CD4-positive, alpha-beta T cell treated with Interleukin-1 beta for 1 hour (primary cell): ENCODE measurements at places on chromosomes 11 and 22.

- no peak for DNase-seq
These were observed 32.5 kb downstream of the LGR4 start for GRCh38 chr11:27440090-27440489.

GRCh38 chr22:49525801-49526535 is 301.7 kb downstream of the BRD1 start:
- DNase-seq: no peak

DNA sequence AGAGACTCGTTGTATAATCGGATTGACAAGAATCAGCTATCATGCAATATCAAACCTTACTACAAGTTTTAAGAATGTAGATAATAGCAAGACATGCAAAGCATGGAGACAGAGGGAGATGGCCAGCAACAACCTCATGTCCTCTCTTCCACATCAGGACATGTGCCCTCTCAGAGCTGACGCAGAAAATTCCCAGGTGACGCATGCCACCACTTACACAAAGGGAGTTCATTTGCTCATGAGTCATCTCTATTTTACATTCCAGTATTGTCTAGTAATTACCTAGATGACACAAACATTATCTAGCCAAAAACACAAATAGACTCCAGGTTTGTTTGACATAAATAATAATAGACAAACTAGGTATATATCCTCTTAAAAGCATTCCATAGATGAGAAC is 38.1 kb upstream of the OPCML start:
- DNase-seq: no peak

- no peak for DNase-seq
These were observed 9.8 kb downstream of the PDHX start for GRCh38 chr11:34926101-34926830.

DNA sequence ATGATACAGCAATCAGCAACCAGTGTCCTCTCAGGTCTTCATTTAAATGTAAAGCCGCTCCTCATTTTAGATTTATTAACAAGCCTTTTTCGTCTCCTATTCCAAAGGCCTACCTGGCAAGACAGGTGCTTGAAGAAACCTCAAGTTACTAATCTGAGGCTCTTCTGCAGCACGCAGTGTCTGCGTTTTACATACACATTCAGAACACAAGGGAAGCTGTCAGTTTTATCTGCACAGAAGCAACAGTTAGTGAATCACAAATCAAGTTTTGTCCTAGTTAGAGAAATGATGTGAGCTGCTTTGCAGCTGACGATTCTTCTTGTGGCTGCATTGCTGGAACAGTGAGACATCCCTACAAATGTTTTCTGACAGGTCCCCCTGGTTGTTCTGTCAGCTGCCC is 308.8 kb upstream of the NARS2 start:
- no peak for DNase-seq

- DNase-seq: no peak
These were observed 47.9 kb upstream of the TH start for GRCh38 chr11:2219318-2220017.

DNA sequence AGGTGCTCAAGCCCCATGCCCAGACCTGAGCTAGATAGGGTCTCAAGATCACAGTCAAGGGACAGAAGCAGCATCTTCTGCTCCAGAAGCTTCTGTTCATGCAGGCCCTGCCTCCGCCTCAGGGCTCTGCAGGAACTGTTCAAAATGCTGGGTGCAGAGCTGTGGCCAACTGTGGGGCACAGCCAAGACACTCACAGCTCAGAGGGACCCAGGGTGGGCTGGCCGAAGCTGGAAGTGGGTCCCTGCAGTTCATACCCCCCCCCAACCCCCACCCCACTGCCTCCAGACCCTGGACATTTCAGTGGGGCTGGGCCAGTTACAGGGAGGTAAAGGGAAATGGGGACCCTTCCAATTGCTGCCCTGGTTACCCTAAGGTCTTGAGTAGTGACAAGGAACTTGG is 129.0 kb downstream of the CRYBB2 start:
- DNase-seq: no peak

GRCh38 chr11:32092581-32093170 is 1.8 kb downstream of the RCN1 start:
- no peak for DNase-seq

- DNase-seq: no peak
These were observed 1.5 kb upstream of the ALDH3B1 start for GRCh38 chr11:68008381-68009337.

- DNase-seq: peak; percentile 90
These were observed at the start of gene PPARA for GRCh38 chr22:46150034-46150654. Gene PPARA (plus strand): TSS chr22:46150526. CDS start chr22:46198384, 47,858 bp downstream.

GRCh38 chr11:98365190-98365589 is 655.6 kb upstream of the CNTN5 start:
- DNase-seq: no peak

DNA sequence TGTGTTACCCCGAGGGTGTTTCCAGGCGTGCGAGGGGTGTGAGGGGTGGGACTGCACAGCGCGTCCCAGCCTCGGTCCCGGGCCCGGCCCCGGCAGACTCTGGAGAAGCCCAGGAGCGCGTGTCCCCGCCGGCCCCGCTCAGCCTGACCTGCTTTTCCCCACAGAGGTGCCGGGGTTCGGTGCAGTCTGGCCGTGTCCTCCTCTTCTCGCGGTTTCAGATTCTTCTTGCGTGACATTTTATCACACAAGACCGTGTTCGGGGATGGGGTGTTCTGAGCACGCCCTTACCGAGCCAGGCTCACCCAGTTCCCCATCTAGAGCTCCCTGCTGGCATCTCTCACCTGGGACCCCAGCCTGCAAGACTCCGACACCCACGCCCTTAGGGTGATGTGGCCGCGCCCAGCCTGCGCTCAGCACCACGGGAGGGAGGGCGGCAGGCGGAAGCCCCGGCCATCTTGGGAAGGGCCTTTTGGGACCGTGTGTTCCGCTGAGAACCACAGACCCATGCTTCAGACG is 775.6 kb downstream of the BRD1 start:
- peak; percentile 53 for DNase-seq

GRCh38 chr22:50531962-50532674 is 2.3 kb upstream of the TYMP start:
- DNase-seq: peak; percentile 49

GRCh38 chr11:90803366-90803765 is 580.5 kb upstream of the CHORDC1 start:
- no peak for DNase-seq

DNA sequence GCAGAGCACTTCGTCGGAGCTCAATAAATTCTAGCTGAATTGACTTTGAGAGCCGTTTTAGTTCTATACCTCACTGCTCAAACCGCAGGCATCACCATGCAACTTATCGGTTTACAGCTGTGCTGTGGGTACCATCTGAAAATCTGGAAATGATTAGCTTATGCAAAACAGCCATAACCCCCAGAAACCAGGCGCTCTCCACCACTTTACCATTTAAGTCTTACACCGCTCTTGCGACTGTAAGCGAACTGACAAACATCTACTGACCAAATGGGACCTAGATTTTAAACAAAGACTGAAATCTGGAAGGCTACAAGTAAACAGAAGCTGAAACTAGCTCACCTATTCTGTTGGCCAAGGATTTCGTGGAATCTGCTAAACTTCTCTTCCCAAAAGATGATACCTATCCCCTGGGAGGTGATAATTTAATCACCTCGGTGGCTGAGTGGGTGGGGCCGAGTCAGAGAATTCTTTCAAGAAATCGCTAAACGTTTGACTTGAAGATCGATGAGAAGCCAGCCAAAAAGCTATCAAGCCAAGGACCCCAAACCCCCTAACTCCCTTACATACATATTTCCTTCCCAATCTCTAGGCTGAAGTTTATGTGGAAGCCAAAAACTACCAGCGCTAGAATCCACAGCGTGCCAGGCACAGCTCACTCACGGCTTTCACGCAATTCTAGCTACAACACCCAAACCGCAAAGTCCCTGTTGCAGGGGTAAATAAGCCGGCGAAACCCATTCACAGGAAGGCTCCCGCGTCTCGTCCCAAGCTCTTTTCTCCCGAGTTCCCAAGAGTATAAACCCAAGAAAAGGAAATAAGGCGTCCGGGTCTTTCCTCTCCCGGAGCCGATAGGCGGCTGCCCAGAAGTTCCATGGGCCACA is 644 bp downstream of the SPTY2D1 start:
- peak; percentile 27 for DNase-seq

- no peak for DNase-seq
These were observed 22.1 kb upstream of the DRD2 start for GRCh38 chr11:113497066-113497910.

DNA sequence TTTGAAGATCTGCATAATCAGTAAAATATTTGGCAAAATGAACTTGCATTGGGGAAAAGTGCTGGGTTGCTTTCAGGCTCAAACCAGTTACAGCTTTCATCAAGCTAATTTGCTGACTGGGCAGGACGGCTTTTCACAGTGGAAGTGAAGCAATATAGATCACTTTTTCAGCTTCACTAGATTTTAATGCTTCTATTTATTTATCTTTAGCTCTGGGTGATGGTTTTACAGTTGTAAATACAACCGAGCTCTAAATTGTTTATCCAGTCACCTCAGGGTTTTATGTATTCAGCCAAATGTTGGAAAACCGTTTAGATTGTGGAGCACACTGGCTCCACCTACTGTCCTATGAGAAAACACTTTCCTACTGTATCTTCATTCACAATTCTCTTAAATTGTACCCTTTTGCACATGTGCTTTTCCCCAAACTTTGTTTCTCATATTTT is 58.2 kb downstream of the ACER3 start:
- peak; percentile 39 for DNase-seq

GRCh38 chr11:127493330-127494022 is 492.9 kb upstream of the KIRREL3 start:
- no peak for DNase-seq

GRCh38 chr22:20641198-20641892 is 132.6 kb upstream of the SERPIND1 start:
- DNase-seq: no peak

GRCh38 chr11:119472856-119473222 is 49.9 kb upstream of the THY1 start:
- DNase-seq: no peak

DNA sequence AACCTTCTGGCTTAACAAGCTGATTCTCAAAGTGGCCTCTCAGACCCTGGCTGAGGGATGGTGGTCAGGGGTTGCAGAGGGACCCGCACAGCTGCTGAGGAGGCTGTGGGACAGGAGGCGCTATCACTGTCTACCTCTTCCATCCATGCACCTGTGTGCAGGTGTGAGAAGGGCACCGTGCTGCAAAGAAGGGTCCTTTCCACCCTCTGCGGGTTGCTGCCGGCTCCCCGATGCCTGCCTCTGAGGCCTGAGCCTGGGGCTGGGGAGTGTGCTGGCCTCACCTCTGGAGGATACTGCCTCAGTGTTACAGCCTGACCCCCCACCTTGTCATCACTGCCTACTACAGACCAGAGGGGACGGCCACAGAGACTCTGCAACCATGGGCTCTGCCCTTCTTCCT is 66.1 kb upstream of the B3GAT1 start:
- no peak for DNase-seq

DNA sequence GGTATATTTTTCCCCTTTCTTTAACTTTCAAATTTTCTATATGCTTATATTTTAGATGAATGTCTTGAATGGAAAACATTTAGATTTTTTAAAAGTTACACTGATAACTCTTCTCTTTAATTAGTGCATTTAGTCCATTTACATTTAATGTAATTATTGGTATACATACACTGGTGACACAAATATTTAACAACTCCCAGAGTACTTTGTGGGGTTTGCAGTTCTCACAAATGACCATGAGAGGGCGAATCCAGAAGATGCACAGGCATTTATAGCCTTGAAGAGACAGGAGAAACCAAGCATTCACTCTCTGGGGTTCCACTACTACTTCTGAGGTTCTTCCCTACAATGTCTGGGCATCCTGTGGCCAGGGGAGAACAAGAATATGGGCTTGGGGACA is 125.1 kb downstream of the TIMP3 start:
- DNase-seq: no peak

DNA sequence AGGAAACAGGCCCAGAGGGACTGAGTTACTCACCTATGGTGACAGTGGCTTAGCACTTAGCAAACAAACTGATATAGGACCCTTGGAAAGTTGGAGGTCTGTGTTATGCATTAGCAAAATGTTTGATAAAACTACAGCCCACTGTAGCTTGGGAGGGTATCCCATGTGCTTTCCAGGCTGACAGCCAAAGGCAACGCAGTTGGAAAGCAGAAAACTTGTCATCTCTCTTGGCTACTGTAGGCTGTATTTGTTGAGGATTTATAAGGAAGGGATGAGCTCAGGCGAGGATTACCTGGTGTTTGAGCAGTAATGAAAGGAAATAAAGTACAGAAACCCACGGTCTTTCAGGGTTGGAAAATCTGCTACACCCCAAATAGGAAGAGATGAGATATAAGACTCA is 23.8 kb downstream of the SDHAF2 start:
- no peak for DNase-seq

GRCh38 chr22:38220653-38221386 is 19.0 kb downstream of the MAFF start:
- DNase-seq: no peak

DNA sequence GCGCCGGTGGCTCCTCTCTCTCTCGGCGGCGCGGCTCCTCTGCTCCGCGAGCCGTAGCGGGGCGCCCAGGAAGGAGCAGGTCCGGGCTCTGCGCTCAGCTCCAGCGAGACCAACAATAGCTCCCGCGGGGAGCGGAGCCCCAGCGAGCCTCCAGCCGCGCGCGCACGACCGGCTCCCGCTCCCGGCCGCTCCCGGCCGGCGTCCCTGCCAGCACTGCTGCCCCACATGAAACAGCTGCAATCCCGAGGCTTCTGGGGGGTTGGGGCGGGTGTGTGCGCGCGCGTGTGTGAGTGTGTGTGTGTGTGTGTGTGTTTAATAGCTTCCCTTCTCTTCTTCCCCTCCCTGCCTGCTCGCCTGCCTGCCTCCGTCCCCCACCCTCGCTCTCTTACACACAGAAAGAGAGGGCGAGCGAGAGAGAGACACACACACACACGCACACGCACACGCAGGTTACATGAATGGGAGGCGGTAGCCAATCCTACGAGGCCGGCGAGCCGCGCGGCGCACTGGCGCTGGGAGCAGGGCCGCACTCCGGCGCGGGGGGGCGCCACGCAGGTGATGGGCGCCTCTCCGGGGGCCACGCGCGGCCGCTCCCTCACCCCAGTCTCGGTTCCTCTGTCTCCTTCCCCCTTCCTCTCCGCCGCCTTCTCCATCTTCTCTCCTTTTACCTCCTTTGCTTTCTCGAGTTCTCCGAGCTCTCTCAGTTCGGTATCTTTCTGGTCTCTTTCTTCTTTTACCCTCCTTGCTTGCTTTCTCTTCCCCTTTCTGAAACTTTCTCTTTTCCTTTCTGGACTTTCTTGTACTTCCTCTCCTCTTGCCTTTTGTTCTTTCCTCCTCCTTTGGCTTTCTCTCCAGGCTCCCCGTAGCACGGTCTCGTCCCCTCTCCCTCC is at the start of gene TENM4:
TSS of gene TENM4 (minus strand) at position 460 of the 890 bp plus-strand sequence. CDS start 371,086 bp downstream, outside the sequence.
- peak; percentile 70 for DNase-seq

DNA sequence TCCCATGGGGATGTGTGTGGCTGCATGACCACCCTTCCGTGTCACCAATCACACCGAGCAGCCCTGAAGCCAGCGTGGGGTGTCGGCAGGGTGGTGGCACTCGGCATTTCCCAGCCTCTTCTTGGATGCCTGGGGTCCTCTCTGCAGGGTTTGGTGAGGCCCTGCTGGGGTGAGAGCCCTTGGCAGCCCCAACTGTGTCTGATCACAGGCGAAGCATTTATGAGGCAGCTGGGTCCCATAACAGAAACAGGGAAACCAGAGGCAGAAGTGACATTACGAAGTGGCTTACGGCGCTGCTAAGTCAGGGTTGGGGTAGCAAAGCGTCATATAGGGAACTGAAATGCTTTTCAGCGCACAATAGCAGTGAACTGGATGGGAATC is 92.3 kb upstream of the SEPTIN5 start:
- DNase-seq: no peak
